Esophagus squamous epithelium (tissue), 5 donors: ENCODE measurements at places on chromosomes 1 and 21.
A peak's percentile ranks its signal among the peaks of the same experiment; 100 is the strongest.

DNA sequence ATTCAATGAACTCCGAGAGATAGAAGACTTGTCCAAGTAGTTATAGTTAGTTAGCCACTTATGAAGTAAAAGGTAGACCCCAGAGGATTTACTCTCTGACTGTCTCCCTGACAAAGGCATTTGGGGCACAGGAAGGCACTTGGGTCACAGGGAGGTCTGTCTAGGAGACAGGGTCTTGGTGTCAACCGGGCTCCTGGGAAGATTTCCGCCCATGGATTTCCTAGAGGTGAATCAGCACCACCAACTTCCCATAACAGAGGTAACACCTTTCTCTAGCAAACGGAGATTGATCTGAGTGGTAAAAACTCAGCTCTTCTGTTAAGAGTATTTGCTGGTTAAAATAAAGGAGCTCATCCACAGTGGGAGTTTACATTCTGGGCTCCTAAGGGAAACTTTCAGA lies 16.4 kb downstream of the CCN1 start:
- H3K4me1 ChIP-seq: no peaks in the 10 kb centered on the region
- H3K36me3 ChIP-seq: no peaks in the 10 kb centered on the region
- no peak overlapping the region for H3K27ac ChIP-seq
- no peak overlapping the region for H3K4me3 ChIP-seq
- no peaks in the 10 kb centered on the region for H3K27me3 ChIP-seq
- no peak for DNase-seq

- no peak for DNase-seq
- peak overlapping the region; percentile 92 for H3K27ac ChIP-seq
- no peaks in the 10 kb centered on the region for H3K4me1 ChIP-seq
- H3K4me3 ChIP-seq: peak overlapping the region; percentile 4
- no peaks in the 10 kb centered on the region for H3K36me3 ChIP-seq
These were observed 7.4 kb downstream of the SPRR5 start for GRCh38 chr1:152954436-152954835.

- no peak overlapping the region for H3K4me3 ChIP-seq
- peak; percentile 19 for DNase-seq
- no peaks in the 10 kb centered on the region for H3K27me3 ChIP-seq
These were observed 28.6 kb upstream of the DUSP23 start for GRCh38 chr1:159752135-159752580.

DNA sequence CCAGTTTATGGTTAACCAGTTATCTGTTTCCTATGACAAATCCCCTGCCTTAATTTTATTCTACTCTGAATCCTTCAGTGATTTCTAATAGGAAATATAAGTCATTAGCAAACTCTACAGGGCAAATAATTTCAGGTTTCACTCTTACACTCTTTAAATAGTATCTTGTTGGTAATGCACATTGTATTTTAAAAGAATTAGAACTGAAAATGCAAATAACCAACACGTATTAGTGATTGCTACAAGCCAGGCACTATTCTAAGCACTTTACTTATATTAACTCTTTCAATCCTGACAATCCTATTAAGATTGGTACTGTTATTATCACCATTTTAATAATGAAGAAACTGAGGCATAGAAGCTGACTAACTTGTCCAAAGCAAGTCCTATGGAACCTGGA lies 48.3 kb upstream of the LHX8 start:
- H3K4me3 ChIP-seq: no peak overlapping the region
- no peaks in the 10 kb centered on the region for H3K27me3 ChIP-seq
- H3K27ac ChIP-seq: no peak overlapping the region
- no peaks in the 10 kb centered on the region for H3K4me1 ChIP-seq
- no peak for DNase-seq

- H3K36me3 ChIP-seq: no peaks in the 10 kb centered on the region
- no peaks in the 10 kb centered on the region for H3K4me1 ChIP-seq
- H3K27me3 ChIP-seq: no peaks in the 10 kb centered on the region
- no peak for DNase-seq
- H3K27ac ChIP-seq: no peak overlapping the region
These were observed 445.7 kb downstream of the AMY1C start for GRCh38 chr1:104195395-104195794.

DNA sequence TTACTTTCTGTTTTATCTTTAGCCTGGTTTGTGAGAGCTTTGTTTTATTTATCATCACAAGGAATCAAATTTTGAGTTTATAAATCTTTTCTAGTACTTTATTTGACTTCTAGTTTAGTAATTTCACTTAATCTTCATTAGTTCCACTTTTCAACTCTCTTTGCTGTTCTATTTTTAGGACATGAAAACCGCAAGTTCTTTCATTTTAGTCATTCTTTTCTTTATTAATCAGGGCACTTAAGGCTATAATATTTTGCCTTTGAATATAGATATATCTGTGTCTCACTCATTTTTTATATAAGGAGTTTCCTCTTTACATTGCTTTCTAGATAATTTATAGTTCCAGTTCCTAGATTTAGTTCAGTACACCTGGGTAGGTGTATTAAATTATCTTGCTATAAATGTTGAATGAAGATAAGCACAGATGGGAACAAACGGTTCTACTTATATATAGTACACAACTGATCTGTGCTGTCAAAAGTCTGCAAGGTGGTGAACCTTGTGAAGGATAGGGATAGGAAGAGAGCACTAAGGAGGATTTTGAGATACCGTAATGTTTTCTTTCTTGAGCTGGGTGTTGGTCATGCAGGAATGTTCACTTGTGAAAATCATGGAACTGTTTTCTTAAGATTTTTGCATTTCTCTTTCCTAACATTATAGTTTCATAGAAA lies 402.3 kb downstream of the RYR2 start:
- no peaks in the 10 kb centered on the region for H3K27me3 ChIP-seq
- no peaks in the 10 kb centered on the region for H3K4me1 ChIP-seq
- no peaks in the 10 kb centered on the region for H3K36me3 ChIP-seq
- no peak for DNase-seq
- no peak overlapping the region for H3K27ac ChIP-seq

- no peaks in the 10 kb centered on the region for H3K4me1 ChIP-seq
- no peak for DNase-seq
- no peaks in the 10 kb centered on the region for H3K27me3 ChIP-seq
- no peak overlapping the region for H3K4me3 ChIP-seq
These were observed 213.3 kb upstream of the DAB1 start for GRCh38 chr1:57637155-57637554.

DNA sequence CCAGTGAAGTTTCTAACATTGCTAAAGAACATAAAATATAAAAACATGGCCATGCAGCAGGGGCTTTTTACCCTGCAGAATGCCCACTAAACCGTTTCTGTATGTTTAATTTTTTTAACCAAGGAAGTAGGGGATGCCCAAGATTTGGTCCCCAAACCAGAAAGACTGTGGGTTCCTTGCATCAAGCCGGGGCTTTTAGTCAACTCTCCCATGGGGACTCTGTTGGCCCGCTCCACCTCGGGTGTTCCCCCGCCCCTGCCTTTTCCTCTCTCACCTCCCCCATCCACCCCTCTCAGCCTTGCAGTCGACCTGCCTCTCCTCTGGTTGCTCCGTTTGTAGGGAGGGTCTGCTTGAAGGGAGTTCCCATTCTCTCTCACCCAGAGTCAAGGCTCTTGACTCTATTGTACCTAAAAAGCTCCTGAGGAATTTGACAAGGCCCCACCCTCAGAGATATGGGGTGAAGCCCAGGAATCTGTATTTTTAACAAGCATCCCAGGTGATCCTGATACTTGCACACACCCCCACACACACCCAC lies 117.5 kb downstream of the TOMM20 start:
- no peaks in the 10 kb centered on the region for H3K27me3 ChIP-seq
- H3K36me3 ChIP-seq: no peaks in the 10 kb centered on the region
- no peak for DNase-seq
- H3K4me3 ChIP-seq: no peak overlapping the region

- no peaks in the 10 kb centered on the region for H3K4me1 ChIP-seq
- H3K27me3 ChIP-seq: no peaks in the 10 kb centered on the region
- no peak for DNase-seq
- H3K4me3 ChIP-seq: no peak overlapping the region
- H3K36me3 ChIP-seq: no peaks in the 10 kb centered on the region
These were observed 38.9 kb downstream of the WARS2 start for GRCh38 chr1:119101563-119101962.

DNA sequence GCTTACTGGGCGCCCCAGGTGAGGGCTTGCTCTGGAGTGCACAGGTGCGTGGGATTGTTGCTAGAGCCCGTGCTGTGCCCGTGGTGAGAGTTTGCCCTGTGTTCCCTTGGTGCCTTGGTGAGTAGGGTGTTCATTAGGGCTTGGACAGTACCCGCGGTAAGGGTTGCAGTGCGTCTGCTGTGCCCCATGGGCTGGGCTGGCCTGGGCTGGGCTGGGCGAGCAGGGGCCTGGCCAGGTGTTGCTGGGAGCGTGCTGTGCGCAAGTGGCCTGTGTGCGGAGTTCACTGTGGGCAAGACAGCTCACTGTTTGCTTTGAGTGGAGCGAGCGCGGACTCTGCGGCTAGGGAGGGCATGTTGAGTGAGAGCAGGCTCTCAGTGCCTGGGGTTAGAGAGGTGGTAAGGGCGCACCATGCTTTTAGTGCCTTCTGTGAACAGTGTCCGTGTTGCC lies 725 bp downstream of the CR1L start:
- no peak overlapping the region for H3K27ac ChIP-seq
- H3K27me3 ChIP-seq: no peaks in the 10 kb centered on the region
- no peak for DNase-seq
- no peaks in the 10 kb centered on the region for H3K36me3 ChIP-seq
- peak overlapping the region; percentile 40 for H3K4me3 ChIP-seq
- H3K4me1 ChIP-seq: peaks cover 7% of the 10 kb centered on the region

- no peaks in the 10 kb centered on the region for H3K27me3 ChIP-seq
- peak overlapping the region; percentile 46 for H3K27ac ChIP-seq
- no peaks in the 10 kb centered on the region for H3K36me3 ChIP-seq
- H3K4me1 ChIP-seq: peaks cover 69% of the 10 kb centered on the region
These were observed 8.3 kb downstream of the PADI1 start for GRCh38 chr1:17213148-17213781.

- H3K4me1 ChIP-seq: peaks cover 21% of the 10 kb centered on the region
- no peaks in the 10 kb centered on the region for H3K27me3 ChIP-seq
- no peaks in the 10 kb centered on the region for H3K36me3 ChIP-seq
- H3K4me3 ChIP-seq: no peak overlapping the region
- peak overlapping the region; percentile 44 for H3K27ac ChIP-seq
These were observed 61.1 kb downstream of the SDC3 start for GRCh38 chr1:30847358-30847972.

DNA sequence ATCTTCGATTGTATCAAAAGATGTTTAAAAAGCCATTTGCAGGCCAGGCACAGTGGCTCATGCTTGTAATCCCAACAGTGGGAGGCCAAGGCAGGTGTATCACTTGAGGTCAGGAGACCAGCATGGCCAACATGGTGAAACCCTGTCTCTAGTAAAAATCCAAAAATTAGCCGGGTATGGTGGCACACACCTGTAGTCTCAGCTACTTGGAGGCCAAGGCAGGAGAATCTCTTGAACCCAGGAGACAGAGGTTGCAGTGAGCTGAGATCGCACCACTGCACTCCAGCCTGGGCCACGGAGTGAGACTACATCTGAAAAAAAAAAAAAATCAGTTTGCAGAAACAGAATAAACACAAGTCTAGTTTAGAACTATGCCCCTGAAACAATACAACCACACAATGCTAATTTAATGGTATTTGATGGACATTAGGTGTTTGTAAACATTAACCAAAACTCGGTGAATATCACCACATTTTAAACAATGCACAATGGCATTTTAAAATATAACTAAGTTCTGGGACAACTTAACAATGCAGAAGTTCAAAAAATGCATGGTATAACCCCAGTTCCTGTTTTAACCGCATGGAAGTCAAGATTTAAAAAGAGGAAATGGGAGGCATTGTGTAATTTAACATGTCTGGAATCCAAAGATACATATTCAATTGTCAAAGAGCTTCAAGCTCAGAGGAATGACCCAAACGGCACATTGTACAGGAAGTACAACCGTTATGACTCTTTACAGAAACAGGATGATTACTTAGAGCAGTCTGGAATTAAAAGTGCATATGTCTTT lies 7.1 kb upstream of the PTTG1IP start:
- H3K4me3 ChIP-seq: no peak overlapping the region
- peak overlapping the region; percentile 58 for H3K27ac ChIP-seq
- H3K36me3 ChIP-seq: no peaks in the 10 kb centered on the region
- DNase-seq: no peak
- peaks cover 29% of the 10 kb centered on the region for H3K4me1 ChIP-seq
- H3K27me3 ChIP-seq: peaks cover 2% of the 10 kb centered on the region

- no peak for DNase-seq
- H3K4me1 ChIP-seq: peaks cover 14% of the 10 kb centered on the region
- H3K36me3 ChIP-seq: no peaks in the 10 kb centered on the region
- no peak overlapping the region for H3K27ac ChIP-seq
- no peaks in the 10 kb centered on the region for H3K27me3 ChIP-seq
- no peak overlapping the region for H3K4me3 ChIP-seq
These were observed 45.8 kb upstream of the DNASE2B start for GRCh38 chr1:84352298-84353106.

- no peaks in the 10 kb centered on the region for H3K4me1 ChIP-seq
- no peaks in the 10 kb centered on the region for H3K36me3 ChIP-seq
- H3K4me3 ChIP-seq: no peak overlapping the region
- peak overlapping the region; percentile 48 for H3K27ac ChIP-seq
These were observed 1.5 kb upstream of the FCMR start for GRCh38 chr1:206923009-206923960.

GRCh38 chr1:178875936-178876335 lies 5.1 kb upstream of the ANGPTL1 start:
- H3K27me3 ChIP-seq: no peaks in the 10 kb centered on the region
- H3K4me1 ChIP-seq: peaks cover 14% of the 10 kb centered on the region
- H3K27ac ChIP-seq: no peak overlapping the region
- no peak for DNase-seq
- H3K4me3 ChIP-seq: no peak overlapping the region
- no peaks in the 10 kb centered on the region for H3K36me3 ChIP-seq

GRCh38 chr1:159338018-159338417 lies 35.9 kb downstream of the FCER1A start:
- no peak overlapping the region for H3K4me3 ChIP-seq
- no peak for DNase-seq
- H3K27me3 ChIP-seq: no peaks in the 10 kb centered on the region

DNA sequence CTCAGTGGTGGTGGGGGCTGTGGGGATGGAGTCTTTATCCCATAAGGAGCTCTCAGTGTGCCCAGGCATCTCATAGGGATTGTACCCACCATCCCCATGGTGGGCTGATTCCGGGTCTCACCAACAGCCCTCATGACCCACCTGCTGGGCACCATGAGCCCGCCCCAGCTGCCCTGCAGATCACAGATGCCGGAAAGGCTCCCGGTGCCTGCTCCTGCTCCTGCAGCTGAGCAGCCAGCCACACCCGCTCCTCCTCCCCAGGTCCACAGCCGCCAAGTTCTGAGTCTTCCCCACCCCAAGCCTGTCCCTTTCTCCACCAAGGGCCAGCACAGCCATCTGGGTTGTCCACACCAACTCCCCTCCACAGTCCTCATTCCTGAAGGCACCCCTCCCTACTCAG lies 15.5 kb upstream of the TSPEAR start:
- no peak overlapping the region for H3K27ac ChIP-seq
- H3K27me3 ChIP-seq: peaks cover 15% of the 10 kb centered on the region
- DNase-seq: no peak
- H3K4me1 ChIP-seq: no peaks in the 10 kb centered on the region
- H3K36me3 ChIP-seq: no peaks in the 10 kb centered on the region

DNA sequence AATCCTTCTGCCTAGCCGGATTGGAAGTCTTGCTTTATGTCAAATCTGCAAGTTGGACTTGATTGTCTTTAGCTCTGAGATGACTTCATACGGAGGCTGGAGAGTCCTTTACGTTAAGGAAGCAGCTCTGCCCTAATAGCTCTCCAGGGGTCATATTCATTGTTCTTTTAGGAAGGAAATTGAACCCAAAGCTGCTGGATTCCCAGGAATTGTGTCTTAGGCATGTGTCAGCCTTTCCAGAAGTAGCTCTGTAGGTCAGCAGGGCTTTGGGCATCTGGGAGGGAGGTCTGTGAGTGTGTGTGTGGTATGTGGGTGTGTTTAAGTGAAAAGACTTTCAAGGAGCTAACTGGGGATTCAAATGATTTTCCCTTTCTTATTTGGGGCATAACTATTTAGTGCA lies 82.4 kb downstream of the ABCA4 start:
- peak overlapping the region; percentile 5 for H3K27ac ChIP-seq
- no peaks in the 10 kb centered on the region for H3K27me3 ChIP-seq
- no peak for DNase-seq
- H3K36me3 ChIP-seq: no peaks in the 10 kb centered on the region
- no peaks in the 10 kb centered on the region for H3K4me1 ChIP-seq
- no peak overlapping the region for H3K4me3 ChIP-seq
